ENCODE measurements at places on chromosomes 3 and 15. TPM values are rescaled to one million over a fixed set of nuclear protein-coding genes. Genes with fewer than 3 reads are reported as not detected.

The DGKG gene
- not detected for polyA plus RNA-seq

The PAQR5 gene
- 5.5 TPM for polyA plus RNA-seq

The SLC22A13 gene
- not detected for polyA plus RNA-seq

The SEMA6D gene
- 0.86 TPM for polyA plus RNA-seq

The CCDC54 gene
- polyA plus RNA-seq = 0.16 TPM

The COL8A1 gene
- polyA plus RNA-seq = 164 TPM

The SOX2 gene
- polyA plus RNA-seq = not detected

The CTXND1 gene
- polyA plus RNA-seq = not detected

The TM4SF1 gene
- 12.4 TPM for polyA plus RNA-seq

The SLC38A3 gene
- 0.93 TPM for polyA plus RNA-seq

The PIGZ gene
- 9.6 TPM for polyA plus RNA-seq

The MEIS2 gene
- polyA plus RNA-seq = 26.2 TPM

The LSM3 gene
- polyA plus RNA-seq = 32.4 TPM

The GOLGA8K gene
- polyA plus RNA-seq = not detected

The SNAP23 gene
- 58.2 TPM for polyA plus RNA-seq

The ZPLD1 gene
- polyA plus RNA-seq = not detected
